ENCODE measurements at places on chromosomes 3 and 15.

GRCh38 chr15:48282216-48282615, 49.0 kb upstream of the DUT start:
- DNase-seq = no peak

- DNase-seq = no peak
Observed at GRCh38 chr3:197545571-197545970, 10.2 kb downstream of the BDH1 start.

- no peak for DNase-seq
Observed at GRCh38 chr15:63881431-63881830, 47.7 kb upstream of the HERC1 start.

GRCh38 chr3:49928481-49929017, 1.1 kb downstream of the MON1A start:
- no peak for DNase-seq

- DNase-seq = peak; percentile 46
Observed at GRCh38 chr15:74955796-74956647, 550 bp downstream of the RPP25 start.

DNA sequence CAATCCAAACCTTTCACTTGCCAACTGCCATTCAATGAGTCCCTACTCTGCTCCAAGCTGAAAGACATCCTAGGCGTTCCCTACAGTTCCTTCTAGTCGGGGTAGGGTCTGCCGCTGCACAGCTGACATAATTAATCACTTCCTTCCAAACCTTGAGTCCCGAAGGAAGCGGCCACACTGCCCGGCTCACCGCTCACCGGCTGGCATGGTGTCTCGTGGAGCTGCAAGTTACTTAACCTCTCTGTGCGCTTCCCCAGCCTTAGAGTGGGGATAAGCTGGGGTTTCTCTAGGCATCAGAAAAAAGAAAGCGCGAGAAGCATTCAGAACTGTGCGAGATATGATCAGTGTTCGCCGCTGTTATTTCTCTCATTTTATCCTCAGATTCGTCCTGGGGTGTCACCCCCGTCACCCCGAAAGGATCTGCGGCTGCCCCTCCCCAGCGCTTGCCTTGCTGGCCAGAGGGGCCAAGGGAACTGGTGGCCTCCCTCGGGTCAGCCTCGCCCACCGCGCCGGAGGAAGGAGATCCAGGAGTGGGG, 748 bp downstream of the MRPS25 start:
- DNase-seq = peak; percentile 13

DNA sequence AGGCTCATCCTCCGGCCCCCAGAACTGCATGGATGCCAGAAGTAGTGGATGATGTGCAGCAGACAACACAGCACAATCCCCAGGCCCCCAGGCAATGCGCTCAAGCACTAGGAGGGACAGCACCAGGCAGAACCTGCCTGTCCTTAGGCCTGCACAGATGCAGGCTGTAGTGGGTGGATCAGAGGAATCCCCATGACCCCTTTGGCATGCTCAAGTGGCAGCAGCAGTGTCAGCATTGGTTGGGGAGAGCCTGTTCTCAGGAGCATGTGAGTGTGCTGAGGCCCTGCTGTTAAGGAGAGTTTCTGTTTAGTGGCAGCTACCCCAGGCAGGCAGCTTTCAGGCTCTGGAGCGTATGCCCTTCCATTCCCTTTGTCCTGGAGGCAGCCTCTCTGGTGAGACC, 25.1 kb upstream of the CD200R1L start:
- no peak for DNase-seq

- peak; percentile 59 for DNase-seq
Observed at GRCh38 chr3:33787328-33788009, 11.0 kb upstream of the PDCD6IP start.

DNA sequence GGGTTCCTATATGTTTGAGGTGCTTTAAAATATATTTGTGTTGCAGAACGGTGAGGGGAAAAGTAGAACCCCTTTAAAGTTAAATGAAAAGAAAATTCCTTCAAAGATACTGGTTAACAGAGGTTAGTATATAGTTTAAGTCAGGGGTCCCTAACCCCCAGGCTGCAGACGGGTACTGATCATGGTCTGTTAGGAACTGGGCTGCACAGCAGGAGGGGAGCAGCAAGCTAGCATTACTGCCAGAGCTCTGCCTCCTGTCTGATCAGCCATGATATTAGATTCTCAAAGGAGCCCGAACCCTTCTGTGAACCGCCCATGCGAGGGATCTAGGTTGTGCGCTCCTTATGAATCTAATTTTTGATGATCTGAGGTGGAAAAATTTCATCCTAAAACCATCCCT, 37.5 kb upstream of the RFX7 start:
- no peak for DNase-seq

GRCh38 chr3:147189016-147189415, 217.3 kb downstream of the ZIC4 start:
- DNase-seq = no peak

DNA sequence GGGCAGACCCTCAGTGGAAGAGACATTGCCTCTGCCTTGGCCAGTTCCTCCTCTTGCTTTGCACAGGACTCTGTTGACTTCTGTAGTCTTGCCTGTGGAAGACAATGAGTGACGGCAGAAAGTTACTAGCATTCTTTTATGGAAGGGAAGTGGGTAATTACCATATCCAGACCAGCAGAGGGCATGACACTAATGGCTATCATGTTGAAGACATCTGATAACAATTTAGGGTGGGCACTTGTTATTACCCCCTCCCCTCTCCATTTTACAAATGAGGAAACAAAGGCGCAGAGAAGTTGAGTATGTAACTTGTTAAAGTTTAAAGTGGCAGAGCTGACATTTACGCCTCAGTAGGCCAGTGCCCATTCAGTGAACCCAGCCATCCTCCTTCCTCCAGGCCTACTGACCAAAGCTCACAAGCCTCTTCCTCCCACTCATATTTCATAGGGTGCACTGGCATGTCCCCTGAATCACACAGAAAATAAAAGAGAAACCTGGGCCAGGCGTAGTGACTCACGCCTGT, 48.2 kb upstream of the FMN1 start:
- peak; percentile 44 for DNase-seq

GRCh38 chr3:42635111-42635510, 18.4 kb upstream of the ZBTB47 start:
- peak; percentile 23 for DNase-seq

DNA sequence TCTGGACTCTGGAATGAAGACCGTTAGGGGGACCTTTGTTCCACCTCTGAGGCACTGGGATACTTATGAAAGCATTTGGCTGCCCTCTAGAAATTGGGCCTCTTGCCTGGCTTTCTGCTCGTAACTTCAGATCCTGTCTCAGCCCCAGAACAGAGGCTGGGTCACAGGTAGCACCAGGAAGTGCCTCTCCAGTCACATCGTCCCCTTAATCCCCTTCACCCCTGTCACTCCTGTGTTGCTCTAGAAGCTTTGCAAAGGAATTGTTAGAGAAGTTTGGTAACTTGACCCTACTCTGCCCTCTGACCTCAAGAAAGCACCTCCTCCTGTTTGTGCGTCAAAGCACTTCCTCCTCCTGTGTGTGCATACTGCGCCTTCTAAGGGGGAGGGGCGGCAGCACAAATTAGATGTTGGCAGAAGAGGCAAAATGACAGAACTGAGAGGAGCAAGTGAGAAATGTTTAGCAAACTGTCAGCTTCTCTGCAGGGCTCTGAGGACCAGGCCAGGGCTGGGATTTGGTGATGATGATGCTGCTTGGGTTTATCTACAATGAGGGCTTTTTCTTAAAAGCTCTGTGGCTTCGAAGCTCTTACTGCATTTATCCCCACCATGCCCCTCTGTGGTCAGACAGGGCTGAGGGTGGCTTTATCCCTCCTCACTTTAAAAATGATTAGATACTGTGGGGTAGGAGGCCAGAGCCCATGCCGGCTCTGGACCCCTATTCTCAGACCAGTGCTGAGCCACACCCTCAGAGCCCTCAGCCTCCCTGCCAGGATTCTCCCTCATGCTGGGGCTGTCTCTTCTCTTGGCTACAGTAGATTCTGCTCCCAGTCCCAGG, 76.2 kb downstream of the LARS2 start:
- DNase-seq = no peak

DNA sequence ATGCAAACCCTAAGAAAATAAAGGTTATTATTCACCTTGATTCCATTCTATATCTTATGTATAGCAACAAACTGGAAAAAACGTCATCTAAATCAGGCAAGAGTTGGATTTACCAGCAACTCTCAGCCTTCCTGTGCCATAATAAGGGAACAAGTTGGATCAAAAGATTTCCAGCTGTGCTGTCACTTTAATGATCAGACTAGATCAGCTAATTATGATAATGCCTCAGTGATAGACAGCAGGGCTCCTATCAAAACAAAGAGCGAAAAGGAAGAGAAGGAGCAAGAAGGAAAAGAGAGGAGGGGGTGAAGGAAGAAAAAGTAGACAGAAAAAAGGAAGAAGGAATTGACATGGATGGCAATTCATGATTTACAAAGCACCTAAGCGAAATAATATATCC, 36.7 kb upstream of the BCL6 start:
- no peak for DNase-seq

DNA sequence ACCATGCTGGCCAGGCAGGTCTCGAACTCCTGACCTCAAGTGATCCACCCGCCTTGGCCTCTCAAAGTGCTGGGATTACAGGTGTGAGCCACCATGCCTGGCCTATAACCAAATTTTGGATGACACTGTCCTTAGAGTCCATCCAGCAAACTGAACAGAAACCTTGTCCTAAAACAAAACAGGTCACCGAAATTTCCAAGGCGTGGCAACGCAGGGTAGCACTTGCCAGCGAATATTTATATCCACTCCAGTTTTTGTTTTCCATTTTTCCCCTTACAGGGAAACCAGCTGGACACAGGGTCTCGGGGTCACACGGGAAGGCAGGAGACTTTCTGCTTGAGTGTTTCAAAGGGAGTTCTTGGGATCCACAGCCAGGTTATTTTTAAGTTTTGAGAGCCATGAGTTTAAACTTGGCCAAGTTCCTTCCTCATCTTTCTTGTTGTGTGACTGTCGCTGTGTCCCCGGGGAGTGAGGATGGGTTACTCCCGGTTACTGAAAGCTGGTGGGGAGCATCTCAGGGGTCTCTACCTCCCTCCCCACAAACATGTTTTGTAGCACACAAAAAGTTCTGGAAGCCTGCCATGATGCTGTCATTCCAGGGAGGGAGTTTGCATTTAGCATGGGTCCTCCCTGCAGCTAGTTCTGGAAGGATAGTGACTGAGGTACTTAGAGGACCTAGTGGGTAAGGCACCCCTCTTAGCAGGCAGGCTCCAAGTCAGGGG, 12.6 kb downstream of the LIMD1 start:
- DNase-seq = no peak

DNA sequence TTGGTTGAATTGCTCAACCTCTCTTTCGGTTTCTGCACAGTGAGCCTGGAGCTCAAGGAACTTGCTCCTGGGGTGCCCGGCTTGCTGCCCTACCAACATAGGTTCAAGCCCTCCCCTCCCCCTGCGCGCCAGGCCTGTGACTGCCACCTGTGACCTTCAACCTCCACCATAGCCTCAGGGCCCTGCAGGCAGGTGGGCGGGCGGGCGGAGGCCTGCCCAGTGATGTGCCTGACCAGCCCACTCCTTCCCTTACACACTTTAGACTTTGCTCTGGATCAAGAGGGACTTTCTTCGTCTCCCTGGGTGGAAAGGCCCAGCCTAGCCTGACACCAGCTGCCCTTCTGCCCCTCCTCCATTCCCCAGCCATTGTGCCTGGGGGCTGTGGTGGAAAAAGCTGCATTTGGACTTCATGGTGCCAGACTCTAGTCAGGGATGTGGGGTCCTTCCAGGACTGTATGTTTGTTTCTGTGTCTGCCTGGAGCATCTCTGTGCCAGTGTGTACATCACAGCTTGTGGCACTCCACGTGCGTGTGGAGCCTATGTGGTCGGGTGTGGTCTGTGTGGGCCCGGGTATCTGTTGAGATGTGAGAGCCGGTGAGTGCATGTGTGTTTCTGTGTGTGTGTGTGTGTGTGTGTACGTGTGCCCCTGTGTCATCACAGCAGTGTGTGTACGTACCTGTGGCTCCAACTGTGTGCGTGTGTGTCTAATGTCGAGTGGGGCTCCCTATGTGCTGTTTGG, 9.5 kb downstream of the PRKCD start:
- DNase-seq = no peak

DNA sequence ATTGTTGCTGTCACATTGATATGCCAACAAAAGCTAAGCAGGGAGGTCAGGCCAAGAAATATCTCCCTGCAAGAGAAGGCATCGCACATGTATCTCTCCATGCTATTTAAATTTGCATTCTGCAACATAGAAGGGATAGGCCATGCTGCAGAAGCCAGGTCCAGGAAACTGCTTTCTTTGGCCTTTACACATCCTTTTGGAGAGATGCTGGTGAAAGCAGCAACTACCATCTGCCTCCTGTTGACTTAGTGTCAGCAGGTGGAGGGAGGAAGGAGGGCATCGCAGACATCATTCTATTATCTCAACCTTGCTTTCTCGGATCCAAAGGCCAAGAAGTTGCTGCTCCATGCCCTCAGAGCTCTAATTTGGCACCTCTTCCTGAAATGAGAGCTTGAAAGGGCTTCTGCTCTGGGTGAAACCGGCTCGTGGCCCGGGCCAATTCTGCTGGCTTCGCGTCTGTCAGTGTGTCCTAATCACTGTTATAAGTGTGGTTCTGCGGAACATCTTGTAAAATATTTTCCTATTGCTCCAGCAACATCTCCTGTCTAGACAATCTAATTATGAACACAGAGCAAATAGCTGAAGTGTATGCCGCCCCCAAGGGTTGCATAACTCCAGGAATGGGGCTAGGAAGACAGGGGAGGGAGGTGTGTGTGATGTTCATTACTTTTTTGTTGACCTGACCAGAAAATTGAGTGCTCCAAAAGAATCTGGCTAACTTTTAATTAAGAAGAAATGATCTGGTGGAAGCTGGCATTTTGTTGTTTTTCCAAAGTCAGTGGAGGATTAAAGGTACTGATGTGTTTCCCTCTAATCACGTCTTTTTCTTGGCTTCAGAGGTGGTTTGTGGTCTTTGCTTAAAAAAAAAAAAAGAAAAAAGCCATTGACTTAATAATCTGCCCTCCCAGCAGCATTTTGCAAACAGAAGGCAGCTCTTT, 89.1 kb downstream of the TPRG1 start:
- no peak for DNase-seq

DNA sequence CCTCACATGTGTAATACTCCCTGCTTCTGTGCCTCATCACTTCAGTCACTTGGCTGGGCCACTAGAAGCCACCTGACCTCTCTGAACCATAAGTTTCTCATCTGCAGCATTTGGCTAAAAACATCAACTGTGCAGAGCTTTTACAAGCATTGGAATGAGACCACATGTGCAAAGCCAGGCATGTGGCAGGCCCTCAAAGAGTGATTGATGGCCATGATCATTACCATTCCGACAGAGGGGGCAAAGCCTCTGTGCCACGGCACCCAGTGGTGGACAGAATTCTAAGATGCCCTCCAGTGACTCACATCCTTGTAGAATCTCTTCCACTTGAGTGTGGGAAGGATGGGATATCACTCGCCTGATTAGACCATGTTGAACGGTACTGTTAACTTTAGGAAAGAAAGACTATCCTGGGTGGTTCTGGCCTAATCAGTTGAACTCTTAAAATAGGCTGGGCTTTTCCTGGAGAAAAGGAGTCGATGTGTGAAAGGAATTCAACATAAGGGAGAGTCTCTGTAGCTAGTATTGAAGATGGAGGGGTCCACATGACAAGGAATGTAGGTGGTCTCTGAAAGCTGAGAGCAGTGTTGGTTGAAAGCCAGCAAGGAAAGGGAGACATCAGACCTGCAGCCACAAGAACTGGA, 13.5 kb downstream of the CDCP1 start:
- DNase-seq = no peak

GRCh38 chr15:80059786-80060355, 395 bp downstream of the ZFAND6 start:
- DNase-seq = peak; percentile 34

- DNase-seq = no peak
Observed at GRCh38 chr3:143601723-143602484, 246.4 kb downstream of the SLC9A9 start.

- no peak for DNase-seq
Observed at GRCh38 chr3:160078533-160078932, 89.9 kb downstream of the IL12A start.

Data from hematopoietic multipotent progenitor cell treated with erythropoietin and hydrocortisone succinate and interleukin-3 and kit ligand, for 15 days (in vitro differentiated cells).